ENCODE measurements at places on chromosomes 7 and 10. TPM values are rescaled to one million over a fixed set of nuclear protein-coding genes. Genes with fewer than 3 reads are reported as not detected.

DNA sequence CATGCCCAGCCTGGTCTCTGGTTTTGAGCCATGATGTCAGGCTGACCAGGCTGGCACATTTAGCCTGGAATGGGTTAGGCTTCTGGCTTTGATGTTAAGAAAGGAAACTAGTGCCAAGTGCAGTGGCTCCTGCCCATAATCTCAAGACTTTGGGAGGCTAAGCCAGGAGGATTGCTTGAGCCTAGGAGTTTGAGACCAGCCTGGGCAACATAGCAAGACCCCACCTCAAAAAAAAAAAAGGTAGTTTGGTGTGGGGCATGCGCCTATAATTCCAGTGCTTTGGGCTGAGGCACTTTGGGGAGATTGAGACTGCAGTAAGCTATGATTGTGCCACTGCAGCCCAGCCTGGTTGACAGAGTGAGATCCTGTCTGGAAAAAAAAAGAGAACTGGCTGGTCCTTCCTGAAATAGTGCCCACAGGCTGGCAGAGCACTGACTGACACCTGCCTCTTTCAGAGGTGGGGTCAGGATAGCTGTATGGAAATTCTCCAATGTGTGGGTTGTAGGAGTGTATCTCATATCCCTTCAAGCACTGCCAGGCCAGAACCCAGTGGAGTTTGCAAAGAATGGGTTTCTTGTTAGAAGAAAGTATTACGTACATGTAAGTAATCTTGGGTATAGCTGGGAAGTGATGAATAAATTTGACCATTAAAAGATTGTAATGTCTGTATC is 61.3 kb downstream of the KAT6B start:
- DNase-seq: no peak

DNA sequence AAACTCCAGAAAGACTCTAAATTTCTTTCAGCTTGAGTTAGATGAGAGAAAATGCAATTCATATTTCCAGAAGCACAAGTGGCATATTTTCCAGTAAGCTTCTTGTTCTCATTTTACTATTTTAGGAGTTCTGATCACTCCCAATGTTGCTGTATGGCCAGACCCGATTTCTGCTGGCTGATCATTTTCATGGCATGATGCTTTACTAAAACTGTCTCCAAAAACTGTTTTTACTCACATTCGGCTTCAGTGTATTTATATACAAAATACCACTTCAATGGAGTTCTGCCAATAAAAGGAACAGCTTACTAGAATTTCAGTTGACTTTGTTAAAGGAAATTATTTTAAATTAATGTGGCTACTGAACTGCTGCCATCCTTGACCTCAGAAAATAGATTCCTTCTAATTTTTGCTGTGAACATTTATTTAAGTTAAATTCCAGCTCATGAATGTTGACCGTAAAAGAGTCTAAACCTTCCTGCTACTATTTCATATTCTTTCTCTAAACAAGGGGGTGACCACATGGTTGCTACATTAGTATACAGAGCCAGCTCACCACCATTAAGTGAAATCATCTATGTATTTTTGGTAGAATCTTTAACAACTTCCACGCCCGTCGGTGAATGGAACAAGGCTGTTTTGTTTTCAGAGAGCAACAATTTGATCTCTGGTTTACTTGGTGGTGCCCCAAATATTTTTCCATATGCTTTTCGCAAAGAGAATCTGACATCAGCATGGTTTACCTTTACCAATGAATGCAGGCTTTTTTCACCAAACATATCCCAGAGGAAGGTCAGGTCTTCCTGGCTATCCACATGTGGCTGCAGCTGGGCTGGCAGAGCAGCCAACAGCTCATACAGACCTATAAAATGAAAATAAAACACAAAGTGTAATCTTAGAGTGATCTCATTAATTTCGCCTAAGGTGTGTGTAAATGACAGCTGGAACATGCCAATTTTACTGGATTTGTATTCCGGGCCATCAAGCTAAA is 101.2 kb downstream of the MPP7 start:
- DNase-seq: peak; percentile 65

DNA sequence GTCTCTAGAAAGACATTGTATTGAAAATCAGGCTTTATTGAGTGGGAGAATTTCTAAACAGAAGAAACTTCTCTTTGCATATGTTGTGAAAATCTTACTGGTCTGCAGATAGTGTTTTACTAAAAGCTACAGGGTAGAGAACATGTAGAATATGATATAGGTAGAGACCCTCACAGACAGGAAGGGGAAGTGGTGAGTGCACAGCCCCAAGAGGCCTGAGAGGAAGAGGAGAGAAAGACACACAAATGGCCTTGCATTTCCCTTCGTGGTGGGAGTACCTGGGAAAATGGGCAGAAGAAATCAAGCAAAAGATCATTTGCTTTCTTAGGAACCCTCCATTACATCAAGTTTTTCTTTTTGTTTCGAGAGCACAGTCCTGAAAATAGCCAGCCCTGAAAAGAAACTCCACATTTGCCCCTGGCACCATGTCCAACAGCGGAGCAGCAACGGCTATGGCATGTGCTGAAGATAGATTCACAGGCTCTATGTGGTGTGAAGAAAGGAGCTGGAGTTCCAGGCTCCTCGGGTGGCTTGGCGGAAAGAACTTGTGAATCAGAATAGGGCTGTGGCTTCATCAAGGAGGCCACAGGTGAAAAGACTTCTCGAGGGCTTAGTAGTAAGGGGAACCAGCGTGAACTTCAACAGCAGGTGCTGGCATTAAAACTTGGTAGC is 143.5 kb downstream of the CALCR start:
- DNase-seq: no peak

- DNase-seq: no peak
Observed at GRCh38 chr10:76727038-76727437, 910.6 kb downstream of the KCNMA1 start.

- DNase-seq: no peak
Observed at GRCh38 chr7:8353991-8354390, 79.4 kb upstream of the NXPH1 start.

GRCh38 chr10:20040012-20040411 is 223.8 kb downstream of the PLXDC2 start:
- DNase-seq: no peak

GRCh38 chr10:94602729-94603515 is 57.3 kb downstream of the HELLS start:
- DNase-seq: no peak

DNA sequence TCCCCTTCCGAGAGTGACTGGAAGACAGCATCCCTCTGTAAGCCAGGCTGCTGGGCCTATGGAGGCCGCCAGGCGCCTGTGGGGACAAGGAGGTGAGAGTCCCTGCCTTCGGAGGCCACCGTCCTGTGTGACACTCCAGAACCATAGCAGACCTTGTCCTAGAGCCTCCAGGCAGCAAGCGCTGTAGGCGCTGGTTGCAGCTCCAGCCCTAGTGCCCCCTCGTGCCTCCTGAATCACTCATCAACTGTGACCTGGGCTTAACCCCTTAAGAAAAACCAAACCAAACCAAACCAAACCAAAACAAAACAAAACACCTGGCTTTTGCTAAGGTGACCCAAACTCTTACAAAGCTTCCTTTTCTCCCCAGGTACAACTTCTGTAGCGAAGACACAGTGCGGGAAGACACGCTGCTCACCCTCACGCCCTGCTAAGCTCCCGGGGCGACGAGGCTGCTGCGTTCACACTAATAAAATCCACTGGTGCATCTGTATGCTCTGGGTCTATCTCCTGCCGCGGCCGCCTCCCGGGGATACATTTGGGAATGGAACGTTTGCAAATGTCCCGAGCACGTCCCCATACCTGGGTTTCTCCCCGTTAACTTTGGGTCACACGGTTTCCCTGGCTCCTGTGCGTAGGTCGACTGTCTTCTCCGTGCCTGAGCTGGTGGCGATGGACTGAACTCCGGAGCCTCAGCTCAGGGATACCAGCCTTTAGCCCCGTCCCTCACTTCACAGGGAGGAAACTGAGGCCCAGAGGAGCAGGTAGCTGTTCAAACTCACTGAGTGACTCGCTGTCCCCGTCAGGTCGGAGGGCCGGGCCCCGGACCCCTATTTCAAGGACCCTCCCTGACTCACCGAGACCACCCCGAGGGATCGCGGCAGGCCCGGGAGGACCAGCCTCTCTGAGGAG is 11.8 kb upstream of the PNLIPRP2 start:
- no peak for DNase-seq

GRCh38 chr10:63578501-63578900 is 57.3 kb downstream of the REEP3 start:
- DNase-seq: no peak

GRCh38 chr7:149136118-149136517 is 10.0 kb upstream of the ZNF425 start:
- no peak for DNase-seq

DNA sequence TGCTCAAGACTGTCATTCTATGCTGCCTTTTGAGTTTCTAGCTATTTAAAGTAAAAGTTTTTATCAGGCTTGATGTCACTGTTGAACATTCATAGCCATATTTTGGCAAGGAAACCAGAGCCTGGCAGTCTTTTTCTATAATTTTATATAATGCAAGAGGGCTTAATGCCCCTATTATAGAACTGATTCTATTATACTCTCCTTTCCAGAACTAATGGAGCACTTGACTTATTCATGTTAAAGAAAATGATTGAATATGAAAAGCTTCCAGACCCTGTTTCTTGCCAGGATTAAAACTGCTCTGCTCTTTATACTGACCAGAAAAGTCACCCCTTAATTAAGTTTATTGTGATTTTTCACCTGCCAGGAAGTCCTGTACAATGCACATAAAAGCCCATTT is 337.6 kb upstream of the CHRM2 start:
- no peak for DNase-seq

GRCh38 chr10:132735341-132735775 is 50.6 kb downstream of the NKX6-2 start:
- no peak for DNase-seq

- DNase-seq: peak; percentile 67
Observed at GRCh38 chr7:131027287-131027773, 293.3 kb upstream of the KLF14 start.

Gene PILRA
- total RNA-seq: not detected

Gene CLRN3
- total RNA-seq: not detected

Gene CCSER2
- 27.8 TPM for total RNA-seq

Gene BTBD16
- not detected for total RNA-seq

Gene ACSM6
- not detected for total RNA-seq

Gene SEPTIN7
- 239 TPM for total RNA-seq

Gene CDK14
- 28.1 TPM for total RNA-seq
